ENCODE measurements at places on chromosomes 5 and 9.
A peak's percentile ranks its signal among the peaks of the same experiment; 100 is the strongest.

GRCh38 chr9:83625178-83625577 is 2.2 kb downstream of the IDNK start:
- DNase-seq: no peak

- no peak for DNase-seq
These were observed 28.0 kb downstream of the ISOC1 start for GRCh38 chr5:129122560-129122959.

DNA sequence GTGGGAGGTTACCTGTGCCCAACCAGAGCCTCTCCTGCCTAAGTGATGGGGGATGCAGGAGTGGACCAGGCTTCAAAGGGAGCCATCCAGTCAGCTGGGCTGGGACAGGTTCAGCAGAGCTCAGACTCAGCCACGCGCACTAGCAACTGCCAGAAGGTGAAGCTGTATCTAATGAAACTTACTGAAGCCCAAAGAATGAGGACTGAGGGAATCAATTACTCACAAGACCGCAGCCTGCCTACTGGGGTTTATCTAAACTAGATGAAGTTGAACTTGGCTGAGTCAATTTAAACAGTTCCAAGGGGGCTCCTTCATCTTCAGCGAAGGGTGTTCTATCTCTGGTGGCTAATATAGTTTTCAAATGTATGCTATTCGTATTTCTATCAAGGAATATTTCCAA is 11.4 kb downstream of the HAND1 start:
- no peak for DNase-seq

DNA sequence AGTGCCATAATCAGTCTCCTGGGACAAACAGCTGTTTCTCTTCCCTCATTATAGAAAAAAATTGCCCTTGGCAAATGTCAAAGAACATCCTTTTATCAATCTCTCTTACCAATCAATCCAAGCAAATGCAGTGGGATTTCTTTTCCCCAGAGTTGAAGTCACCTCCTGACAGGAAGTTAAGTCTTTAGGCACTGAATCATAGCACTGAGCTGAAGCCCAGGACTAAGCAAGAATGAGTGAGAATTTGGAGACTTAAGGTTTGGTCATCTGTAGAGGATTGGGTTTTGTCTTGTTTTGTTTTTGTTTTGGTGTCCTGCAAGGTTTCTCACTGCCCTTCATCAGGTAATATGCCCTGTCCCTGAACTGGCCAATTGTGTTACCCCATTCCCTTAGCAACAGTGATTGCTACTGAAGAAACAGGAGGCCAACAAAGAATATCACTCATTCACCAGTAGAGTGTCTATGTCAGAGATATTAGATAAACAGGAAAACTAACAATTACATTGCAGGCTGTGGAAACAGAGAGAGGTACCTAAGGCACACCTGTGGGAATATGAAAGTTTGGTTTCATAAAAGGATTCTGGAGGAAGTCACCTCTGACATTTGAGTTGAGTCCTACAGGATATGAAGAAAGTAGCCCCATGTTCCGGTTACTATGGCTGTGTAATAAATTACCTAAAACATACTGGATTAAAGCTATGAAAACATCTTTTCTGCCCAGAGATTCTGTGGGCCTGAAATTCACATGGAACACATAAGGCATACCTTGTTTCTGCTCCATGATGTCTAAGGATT is 4.5 kb upstream of the FXN start:
- DNase-seq: no peak

- no peak for DNase-seq
These were observed 257.9 kb downstream of the ASTN2 start for GRCh38 chr9:117156771-117157535.

DNA sequence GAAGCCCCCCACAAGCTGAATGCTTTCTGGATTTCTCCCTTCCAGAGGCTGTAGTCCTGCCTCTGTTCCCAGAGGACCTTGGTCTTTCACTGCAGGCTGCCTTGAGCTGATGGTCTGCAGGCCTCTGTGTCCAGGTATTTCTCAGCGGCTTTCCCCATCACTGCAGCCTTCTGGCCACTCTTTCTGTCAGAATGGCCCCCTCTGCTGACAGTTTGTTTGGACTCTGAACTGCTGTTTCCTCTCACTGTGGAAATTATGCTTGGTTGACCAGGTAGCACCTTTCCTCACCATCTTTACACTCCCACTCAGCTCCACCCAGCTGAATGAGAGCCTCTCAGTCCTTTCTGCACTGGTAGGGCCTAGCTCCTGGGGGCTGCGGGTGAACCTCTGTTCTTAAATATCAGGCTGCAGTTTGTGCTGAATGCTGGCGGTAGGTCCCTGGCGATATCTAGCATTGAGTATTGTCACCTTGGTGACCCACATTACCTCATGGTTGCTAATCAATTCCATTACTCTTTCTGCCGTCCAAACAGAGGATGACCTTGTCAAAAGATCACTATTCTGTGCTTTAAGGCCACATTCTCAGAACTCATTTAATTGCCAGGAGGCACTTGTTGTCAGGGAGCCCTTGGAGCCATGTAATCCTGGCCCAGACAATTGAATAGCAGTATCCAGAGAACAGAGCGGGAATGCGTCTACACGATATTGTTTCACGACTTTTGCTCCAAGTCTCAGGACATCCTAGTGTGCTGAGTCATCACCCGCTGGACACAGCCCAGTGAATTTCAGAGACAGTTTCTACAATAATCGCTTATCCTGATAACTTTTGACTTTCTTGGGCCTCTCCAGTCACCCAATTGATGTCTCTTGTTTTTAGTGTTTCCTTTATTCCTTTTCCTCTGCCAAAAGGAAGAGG is 230.2 kb downstream of the TENT4A start:
- DNase-seq: no peak

GRCh38 chr5:61261136-61261535 is 70.9 kb upstream of the ZSWIM6 start:
- no peak for DNase-seq

DNA sequence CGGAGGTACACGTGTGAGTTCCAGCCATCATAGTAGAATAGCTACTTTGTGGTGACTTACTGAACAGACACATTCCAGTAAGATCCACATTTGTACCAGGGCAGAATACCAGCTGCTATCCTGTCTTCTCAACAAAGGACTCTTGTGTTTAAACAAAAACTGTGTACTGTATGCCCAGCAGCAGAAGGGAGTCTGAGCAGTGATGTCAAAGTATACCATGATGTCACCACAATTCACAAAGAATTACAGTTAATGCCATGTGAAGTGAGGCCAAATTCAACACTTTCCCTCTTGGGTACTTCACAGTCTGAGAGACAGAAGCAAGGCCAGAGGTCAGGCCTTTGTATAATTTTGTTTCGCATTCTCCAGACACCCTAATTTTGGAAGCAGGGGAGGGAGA is 137.0 kb downstream of the ADAMTSL1 start:
- DNase-seq: peak; percentile 98

DNA sequence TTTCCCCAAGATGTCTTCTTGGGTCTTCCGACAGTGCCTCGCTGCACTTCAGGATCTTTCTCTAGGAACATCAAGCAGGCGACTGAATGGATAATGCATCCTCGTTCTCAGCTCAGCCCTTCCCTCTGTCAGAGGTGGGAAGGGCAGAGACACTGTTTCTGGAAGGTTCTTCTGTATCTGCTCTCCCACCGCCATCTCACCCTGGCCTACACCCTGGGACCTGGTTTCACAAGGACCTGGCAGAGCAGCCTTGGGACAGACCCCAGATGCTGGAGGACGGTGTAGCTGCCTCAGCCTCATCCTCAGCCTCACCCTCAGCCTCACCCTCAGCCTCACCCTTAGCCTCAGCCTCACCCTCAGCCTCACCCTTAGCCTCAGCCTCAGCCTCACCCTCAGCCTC is 18.5 kb downstream of the MRPL36 start:
- no peak for DNase-seq

DNA sequence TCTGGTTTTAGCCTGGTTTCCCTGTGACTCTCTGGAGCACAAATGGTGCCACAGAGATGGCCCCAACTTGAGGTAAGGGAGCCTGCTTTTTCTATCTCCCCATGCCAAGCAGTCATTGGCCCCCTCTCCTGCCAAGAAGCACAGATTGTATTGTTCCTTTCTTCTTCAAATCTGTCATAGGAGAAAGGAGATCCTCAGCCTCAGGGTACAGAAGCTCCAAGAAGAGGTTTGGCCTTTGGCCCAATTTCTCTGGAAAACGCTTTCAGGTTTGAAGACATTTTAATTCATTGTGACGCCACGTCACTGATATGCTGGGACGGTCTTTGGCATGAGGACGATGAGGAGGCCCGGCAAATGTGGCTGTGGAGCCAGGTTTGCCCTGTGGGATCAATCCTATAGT is 29.2 kb upstream of the PANK3 start:
- no peak for DNase-seq

DNA sequence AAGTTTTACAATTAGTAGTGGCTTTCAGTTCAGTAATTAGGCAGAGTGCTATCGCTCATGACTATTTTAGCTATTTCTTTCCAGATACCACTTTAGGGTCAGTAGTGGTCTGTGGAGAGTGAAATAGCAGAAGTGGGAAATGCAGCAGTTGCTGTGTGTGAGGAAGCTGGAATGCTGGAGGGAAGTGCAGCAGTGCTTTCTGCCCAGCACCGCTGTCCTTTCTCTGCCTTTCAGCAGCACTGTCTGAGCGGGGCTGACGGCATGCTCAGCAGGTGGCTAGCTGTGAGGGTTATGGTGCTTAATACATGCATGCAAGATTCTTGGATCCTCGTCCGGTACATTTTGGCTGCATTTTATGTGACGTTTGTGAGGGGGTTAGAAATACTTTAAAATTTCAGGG is 213.9 kb downstream of the PBX3 start:
- no peak for DNase-seq

GRCh38 chr9:16044579-16044881 is 491.7 kb downstream of the CCDC171 start:
- DNase-seq: no peak

GRCh38 chr9:97737429-97737828 is 40.3 kb upstream of the XPA start:
- DNase-seq: no peak

GRCh38 chr5:81516091-81516490 is 122.2 kb upstream of the ACOT12 start:
- DNase-seq: no peak

GRCh38 chr5:54205453-54205852 is 104.9 kb downstream of the ARL15 start:
- no peak for DNase-seq

DNA sequence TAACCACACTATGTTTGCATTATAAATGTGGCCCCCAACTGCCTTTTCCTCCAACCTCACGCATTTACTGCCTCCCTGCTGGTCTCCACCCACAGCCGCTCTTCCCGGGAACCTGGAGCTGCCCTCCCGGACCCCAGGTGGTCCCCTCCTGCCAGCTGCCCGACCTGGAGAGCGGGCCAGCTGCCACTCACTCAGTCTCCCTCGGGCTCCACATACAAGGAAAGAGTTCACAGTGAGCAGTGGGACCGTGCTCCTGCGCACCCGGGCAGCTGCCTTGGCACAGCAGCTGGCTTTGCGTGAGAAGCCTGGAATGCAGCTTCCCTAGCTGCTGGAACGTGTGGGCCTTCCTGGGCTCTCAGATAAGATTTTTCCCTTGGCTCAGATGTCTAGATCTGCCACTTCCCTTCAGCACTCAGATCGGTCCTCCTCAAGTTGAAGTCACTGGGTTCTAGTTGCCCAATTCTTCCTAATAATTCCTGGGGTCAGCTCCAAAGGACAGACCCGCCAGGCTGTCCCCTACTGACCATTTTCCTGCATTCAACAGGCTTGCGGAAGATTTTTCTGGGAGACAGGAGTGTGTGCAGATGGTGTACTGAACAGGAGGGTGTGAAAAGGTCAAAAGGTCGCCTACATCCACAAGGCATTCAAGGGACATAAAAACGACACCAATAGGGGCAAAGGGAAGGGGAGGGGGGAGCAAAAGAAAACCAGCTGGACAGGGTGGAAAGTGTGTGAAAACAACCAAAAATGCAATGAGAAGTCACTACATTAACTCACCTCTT is 69.1 kb downstream of the MYO10 start:
- DNase-seq: peak; percentile 78

- no peak for DNase-seq
These were observed at the start of gene SPINK1 for GRCh38 chr5:147831465-147831864. SPINK1 (minus strand) TSS chr5:147831671; CDS start chr5:147831577, 94 bp downstream.

GRCh38 chr9:5042661-5043178 is 57.6 kb downstream of the JAK2 start:
- no peak for DNase-seq

DNA sequence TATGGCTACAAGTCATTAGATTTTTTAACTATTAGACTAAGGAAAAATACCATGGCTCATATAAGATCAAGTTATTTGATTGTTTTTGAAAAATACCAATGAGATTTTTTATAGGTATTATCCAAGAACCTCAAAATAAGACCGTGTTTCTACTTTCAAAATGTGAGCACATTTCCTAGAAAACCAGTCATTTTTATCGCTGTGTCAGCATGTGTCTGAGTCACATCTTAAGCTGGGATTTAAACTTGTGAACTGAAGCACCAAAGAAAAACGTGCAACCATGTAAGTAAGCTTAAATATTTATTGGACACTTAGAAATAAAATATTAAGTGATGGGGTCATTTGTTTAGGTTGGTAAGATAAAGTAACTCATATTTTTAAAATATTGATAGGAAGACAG is 1676.0 kb upstream of the NUDT12 start:
- DNase-seq: no peak

DNA sequence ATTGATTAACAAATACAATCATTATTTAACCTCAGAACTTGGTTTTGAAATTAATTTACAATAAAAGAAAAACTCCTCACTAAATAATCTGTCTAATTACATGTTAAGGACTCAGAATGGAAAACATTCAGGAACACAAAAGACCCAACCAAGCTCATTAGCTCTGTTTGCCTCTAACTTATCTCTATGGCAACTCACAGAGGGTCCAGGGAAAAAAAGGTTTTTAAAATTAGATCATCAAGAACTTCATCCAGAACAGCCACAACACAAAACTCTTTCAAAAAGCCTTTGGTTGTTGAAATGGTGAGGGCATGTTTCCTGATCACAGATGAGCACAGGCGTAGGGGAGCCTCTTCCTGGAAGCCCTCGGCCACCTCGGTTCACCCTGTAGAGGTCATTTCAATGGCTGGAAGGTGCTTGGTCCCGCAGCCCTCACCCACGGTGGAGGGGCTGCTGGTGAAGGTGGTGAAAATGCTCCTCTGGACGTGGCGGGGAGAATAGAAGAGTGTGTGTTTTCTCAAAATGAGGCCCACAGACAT is 17.2 kb upstream of the TCF7 start:
- no peak for DNase-seq

- DNase-seq: no peak
These were observed 460.7 kb upstream of the MEF2C start for GRCh38 chr5:89343666-89344065.

GRCh38 chr5:138870611-138871010 is 4.5 kb downstream of the LRRTM2 start:
- no peak for DNase-seq

DNA sequence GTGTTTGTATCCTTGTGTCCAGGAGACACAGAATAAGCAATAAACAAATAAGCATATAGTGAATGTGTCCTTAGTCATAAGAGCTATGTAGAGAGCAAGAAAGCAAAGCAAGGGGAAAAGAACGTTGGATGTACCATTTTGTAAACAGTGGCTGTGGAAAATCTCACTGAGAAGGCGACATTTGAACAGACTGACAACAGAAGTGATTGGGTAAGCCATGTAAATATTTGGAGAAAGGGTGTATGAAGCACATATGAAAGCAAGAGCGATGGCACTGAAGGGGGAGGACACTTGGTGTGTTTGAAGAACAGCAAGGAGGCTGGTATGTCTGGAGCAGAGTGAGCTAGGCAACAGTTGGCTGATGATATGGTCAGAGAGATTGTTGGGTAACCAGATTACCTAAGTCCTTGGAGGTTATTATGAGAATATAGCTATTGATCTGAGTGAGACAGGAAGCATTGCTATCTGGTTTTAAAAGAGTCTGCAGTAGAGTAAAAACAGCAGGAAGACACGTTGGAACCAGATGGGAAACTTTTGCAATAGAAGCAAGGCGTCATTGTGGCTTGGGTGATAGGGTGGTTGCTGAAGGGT is 115.5 kb upstream of the IL7R start:
- DNase-seq: no peak
